ENCODE measurements at places on chromosomes 5 and 9. TPM values are rescaled to one million over a fixed set of nuclear protein-coding genes. Genes with fewer than 3 reads are reported as not detected.

GRCh38 chr5:17118631-17119030 lies 98.8 kb upstream of the BASP1 start:
- no peak for DNase-seq

- DNase-seq, result no peak
Measured at GRCh38 chr9:136095070-136096058, at the start of gene NACC2. Gene NACC2 (minus strand): TSS chr9:136095289. CDS start chr9:136050521, 44,768 bp downstream.

GRCh38 chr9:87327575-87328125 lies 170.0 kb upstream of the DAPK1 start:
- no peak for DNase-seq

- no peak for DNase-seq
Measured at GRCh38 chr9:35552376-35552775, 52.7 kb upstream of the TESK1 start.

GRCh38 chr5:59656351-59657254 lies 236.9 kb downstream of the PDE4D start:
- no peak for DNase-seq

TRPM3 gene
- 1.1 TPM for polyA plus RNA-seq
